Stimulated activated CD4-positive, alpha-beta T cell treated with anti-CD3 and anti-CD28 coated beads, Interleukin-1b, Interleukin-23, amount 100 ng/mL, for 24 hours (primary cell): ENCODE measurements at places on chromosomes 4 and X.

GRCh38 chr4:921830-922331 lies 10.2 kb downstream of the GAK start:
- DNase-seq: no peak

GRCh38 chr4:3471886-3472285 lies 8.8 kb downstream of the DOK7 start:
- no peak for DNase-seq

DNA sequence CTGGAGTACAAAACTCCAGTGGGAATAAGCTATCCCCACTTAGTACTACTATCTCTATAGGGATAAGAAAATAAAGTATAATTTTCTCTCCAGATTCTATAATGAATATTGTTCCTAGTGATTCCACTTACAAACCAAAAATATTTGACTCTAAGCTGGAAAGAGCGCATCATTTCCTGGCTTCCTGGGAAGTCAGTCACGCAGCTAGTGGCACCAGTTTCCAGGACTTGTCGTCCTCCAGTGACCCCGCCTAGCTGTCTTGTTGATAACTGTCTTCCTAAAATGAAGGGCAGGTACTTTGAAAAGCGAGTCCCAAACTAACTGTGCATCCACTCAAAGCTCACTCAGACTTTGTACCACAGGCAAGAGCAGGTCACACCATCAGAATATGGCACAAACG lies 39.3 kb downstream of the LNX1 start:
- DNase-seq: no peak

GRCh38 chr4:143399113-143399949 lies 62.7 kb downstream of the GAB1 start:
- DNase-seq: no peak

- no peak for DNase-seq
These were observed 217.5 kb downstream of the BANK1 start for GRCh38 chr4:102007959-102008425.

- no peak for DNase-seq
These were observed 56.9 kb upstream of the PRPS1 start for GRCh38 chrX:107571296-107571998.

DNA sequence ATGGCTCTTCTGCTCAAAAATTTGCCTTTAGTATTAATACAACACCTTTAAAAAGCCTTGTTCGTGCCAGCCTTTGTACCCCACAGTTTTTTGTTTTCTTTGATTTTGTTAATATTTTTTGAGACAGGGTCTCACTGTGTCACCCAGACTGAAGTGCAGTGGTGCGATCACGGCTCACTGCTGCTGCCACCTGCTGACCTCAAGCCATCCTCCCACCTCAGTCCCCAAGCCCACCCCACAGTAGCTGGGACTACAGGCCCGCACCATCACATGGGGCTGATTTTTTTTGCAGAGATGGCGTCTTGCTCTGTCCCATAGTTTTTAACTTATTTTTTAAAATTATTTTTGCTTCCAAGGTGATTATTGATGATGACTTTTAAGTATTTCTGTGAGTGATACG lies 134.0 kb downstream of the HTR2C start:
- no peak for DNase-seq
